ENCODE measurements at places on chromosomes 7 and 10.

DNA sequence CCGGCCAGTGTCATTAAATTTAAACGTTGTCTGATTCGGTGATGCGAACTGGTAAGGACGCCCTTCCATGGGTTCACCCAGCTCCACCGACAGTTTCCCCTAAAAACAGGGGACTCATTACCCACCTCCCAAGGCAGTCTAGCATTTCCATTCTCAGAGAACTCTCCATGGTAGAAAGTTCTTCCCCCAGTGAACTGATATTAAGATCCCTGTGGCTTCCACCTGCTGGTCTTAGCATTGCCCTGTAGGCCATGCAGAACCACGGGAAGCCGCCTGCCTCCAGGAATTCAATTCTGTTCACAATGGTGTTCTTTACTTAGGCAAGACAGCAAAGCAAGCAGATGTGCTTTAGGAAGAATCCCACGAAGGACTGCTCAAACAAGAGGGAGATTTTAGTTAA, 128.9 kb upstream of the NANOS1 start:
- DNase-seq = no peak

- no peak for DNase-seq
Measured at GRCh38 chr7:129136887-129137642, 7.4 kb upstream of the TSPAN33 start.

GRCh38 chr10:116766837-116767634, 24.7 kb upstream of the HSPA12A start:
- DNase-seq = no peak

DNA sequence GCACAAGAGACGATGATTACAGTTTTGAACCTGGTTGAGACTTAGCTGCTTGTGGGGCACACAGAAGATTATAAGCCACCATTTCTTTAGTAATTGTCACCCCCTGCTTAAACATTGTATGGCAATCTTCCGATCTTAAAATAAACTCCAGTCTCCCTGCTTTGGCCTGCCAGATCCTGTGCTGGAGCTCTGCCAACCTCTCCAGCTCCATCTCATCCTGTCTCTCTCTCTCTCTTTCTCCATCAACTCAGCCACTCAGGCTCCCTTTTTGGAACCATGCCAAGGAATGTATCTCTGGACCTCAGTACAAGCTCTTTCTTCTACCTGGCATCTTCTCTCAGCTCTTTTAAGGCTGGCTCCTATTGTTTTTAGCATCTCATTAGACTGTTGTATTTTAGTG, 1053.2 kb downstream of the REEP3 start:
- no peak for DNase-seq

GRCh38 chr10:90911133-90912051, 9.5 kb downstream of the ANKRD1 start:
- peak; percentile 61 for DNase-seq

- DNase-seq = no peak
Measured at GRCh38 chr10:104580321-104580720, 60.8 kb upstream of the SORCS3 start.

DNA sequence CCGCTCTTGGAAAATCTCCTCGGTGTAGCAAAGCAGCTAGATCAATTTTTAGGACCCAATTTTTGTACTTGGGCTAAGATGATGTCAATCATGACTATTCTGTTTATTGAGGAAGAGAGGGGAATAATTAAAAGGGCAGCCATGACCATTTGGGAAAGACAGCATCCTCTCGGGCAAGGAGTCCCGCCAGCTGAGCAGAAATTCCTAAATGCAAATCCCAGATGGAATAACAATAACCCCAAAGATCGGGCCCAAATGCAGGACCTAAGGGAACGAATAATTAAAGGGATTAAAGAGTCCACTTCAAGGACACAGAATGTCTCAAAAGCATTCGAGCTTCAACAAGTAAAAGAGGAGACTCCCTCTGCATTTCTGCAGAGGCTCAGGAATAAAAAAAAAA, 18.7 kb downstream of the COL17A1 start:
- no peak for DNase-seq

DNA sequence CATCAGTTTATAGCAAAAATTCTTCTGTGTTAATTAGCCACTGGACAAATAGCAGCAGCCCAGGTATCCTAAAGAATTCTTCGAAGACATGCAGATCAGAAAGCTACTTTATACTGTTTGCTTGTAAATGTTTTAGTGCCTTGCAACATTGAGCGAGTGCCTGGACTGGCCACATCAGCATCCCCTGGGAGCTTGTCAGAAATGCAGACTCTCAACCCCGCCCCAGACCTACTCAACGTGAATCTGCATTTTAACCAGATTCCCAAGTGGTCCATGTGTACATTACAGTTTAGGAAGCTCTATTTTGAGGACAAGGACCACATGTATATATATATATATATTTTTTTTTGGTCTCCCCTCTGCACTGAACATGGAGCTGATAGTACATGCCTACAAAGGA, 18.5 kb upstream of the PLEKHS1 start:
- DNase-seq = no peak

DNA sequence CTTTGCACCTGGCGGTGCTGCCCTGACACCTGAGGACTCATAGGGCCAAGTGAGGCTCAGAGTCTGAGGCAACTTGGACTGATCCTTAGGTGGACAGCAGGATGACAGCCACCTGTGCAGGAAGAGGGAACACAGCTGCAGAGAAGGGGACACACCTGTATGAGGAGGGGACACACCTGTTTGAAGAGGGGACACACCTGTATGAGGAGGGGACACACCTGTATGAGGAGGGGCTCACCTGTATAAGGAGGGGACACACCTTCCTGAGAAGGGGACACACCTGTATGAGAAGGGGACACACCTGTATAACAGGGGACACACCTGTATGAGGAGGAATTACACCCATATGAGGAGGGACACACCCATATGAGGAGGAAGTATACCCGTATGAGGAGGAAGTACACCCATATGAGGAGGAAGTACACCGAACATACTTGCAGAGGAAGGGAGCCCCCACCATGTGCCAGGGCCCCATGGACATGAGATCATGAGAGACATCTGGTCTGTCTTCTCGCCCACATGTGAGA, 285.9 kb downstream of the ADARB2 start:
- DNase-seq = no peak

- DNase-seq = no peak
Measured at GRCh38 chr10:43230909-43231522, 35.8 kb downstream of the RASGEF1A start.

GRCh38 chr10:20890009-20890408, 7.1 kb downstream of the NEBL start:
- no peak for DNase-seq

GRCh38 chr7:522071-522950, 2.7 kb upstream of the PDGFA start:
- DNase-seq = peak; percentile 40

DNA sequence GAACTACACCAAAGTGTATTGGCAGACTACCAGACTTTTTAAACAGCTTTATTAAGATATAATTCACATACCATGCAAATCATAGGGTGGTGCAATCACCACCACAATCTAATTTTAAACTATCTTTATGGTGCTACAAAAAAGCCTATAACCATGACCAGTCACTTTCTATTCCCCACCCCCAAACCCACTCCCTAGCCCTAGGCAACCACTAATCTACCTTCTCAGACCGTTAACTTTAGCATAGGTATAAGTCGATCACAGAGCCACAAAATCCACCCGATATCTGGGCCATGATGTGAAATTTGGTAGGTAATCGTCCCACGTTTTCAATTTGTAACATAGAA, 536 bp upstream of the POM121 start:
- no peak for DNase-seq

DNA sequence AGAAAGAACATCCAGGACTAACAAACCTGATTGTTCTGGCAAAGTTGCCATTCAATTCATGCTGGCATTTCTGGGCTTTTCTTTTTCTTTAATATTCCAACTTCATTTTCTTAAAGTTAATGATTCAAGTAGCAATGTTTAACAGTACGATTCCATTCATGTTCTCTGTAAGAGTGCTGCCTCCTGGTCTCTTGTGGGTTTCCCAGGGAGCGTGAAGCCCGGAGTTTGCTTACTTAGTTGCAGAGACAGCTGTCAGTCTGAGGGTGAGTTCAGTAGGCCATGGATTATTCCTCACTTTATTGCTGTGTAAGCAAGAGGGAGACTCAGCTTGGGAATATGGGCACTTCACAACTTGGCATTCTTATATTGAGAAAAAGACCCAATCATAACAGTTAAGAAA, 142.2 kb downstream of the TWIST1 start:
- DNase-seq = no peak

DNA sequence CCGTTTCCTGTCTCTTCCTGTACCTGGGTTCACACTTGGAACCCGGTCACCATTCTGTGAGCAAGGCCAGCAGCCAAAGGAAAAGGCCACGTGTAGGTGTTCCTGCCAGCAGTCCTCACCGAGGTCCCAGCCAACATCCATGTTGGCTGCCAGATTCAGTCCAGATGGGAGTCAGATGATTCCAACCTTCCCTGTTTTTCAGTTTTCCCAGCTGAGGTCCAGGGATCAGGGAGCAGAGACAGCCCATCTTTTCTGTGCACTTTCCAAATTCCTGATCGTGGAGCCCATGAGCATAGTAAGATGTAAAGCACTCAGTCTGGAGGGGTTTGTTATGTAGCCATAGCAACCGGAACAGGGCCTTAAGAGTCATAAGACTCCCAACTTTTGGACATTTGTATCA, 3.9 kb upstream of the PVRIG start:
- no peak for DNase-seq

DNA sequence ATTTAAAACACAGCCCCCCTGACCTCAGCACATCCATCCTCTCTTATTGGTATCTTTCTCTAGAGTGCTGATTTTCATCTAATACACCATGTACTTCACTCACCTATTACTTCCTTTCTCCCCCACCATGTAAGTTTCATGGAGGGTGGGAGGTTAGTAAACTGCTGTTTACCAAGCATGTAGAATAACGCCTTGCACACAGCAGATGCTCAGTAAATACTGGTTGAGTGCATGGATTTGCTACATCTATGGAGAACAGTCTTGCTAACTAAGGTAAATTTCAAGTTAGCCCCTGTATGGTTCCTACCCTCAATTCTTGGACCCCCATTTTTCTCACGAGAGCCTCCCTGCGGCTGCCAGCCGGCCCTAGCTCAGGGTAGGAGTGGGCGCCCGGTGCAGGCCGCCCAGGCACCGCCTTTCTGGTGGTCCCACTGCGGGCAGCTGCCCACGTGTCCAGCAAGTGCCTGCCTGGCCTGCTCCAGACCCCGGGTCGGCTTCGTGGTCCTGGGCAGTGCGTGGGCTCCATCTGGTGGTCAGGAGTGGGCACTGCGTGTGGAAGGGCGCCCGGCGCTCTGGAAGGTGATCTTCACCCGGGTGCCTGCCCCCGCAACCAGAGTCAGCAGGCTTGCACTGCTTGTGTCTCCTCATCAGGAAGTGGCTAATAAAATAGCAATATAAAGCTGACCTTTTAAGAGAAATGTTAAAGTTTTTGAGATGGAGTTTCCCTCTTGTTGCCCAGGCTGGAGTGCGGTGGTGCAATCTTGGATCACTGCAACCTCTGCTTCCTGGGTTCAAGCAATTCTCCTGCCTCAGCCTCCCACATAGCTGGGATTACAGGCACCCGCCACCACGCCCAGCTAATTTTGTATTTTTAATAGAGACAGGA, 63.4 kb upstream of the DNAJB6 start:
- DNase-seq = peak; percentile 74

DNA sequence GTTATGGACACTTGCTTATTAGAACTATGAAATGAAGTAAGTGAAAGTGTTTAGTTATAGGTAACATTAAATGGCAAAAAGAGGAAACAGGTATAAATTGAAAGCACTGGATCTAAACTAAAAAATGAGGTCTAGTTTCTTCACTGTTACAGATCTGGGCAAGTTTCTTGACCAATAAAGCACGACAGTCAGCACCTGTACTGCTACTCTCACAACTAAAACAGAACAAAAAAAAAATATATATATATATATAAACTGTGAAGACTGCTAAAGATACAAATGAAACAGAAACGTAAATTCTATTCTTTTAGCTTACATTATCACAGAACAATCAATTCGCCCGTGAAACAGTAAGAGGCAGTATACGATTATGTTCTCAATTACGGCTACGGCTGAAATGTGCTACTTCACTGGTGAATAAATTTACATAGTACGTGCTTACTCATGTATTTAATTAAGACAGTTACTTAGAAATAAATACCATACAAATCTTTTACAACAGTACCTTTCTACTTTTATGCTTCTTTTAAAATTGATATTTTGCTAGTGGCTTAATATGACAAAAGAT, 4.2 kb downstream of the AHR start:
- no peak for DNase-seq

- no peak for DNase-seq
Measured at GRCh38 chr7:24054236-24054635, 229.8 kb upstream of the NPY start.

DNA sequence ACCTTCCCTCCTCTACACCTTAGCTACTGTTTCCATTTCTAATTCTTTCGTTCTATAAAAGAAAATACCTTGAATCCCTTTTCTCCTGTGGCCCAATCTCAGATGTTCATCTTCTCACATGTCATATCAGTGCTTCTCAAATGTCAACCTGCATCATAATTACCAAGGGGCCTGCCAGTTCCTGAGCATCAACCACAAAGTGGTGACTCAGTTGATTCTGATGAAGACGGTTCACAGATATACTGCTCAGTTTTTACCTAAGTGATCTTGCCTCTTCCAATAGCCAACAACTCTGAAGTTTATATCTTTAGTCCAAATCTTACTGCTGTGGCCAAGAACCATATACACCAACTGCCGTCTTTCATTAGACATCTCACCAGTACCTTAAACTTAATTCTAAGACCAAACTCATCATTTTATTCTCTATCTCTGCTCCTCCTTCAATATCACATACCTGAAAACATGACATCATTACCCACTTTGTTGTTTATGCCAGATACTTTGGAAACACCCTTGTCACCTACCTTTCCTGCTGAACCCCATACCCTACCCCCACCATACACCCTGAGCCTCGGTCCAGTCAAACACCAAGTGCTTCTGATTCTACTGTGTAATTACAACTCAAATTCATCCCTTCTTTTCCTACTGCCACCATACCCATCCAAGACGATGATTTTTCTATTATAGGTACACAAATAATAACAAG, 115.5 kb downstream of the LMBR1 start:
- DNase-seq = no peak

DNA sequence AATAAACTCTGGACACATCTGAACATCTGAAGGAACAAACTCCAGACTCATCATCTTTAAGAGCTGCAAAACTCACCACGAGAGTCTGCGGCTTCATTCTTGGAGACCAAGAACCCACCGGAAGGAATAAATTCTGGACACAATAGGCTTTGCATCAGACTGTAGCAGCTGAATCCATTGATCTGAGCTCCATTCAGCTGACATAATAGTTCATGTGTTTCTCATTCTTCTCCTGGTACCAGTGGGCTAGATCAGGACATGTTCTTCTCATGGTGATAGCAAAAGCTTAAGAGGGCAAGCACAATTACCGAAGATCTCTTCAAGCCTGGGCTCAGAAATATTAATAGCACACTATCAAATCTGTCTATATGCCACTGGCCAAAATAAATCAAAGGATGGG, 20.5 kb upstream of the GNAI1 start:
- DNase-seq = no peak

- no peak for DNase-seq
Measured at GRCh38 chr10:10642189-10642588, 375.5 kb upstream of the CELF2 start.

GRCh38 chr7:123872908-123873307, 27.9 kb downstream of the HYAL4 start:
- DNase-seq = no peak
